Mammary epithelial cell (primary cell): ENCODE measurements at places on chromosomes 3 and 15. TPM values are rescaled to one million over a fixed set of nuclear protein-coding genes. Genes with fewer than 3 reads are reported as not detected.

GRCh38 chr3:151093905-151094304 is 8.4 kb downstream of the MED12L start:
- no peak for DNase-seq

DNA sequence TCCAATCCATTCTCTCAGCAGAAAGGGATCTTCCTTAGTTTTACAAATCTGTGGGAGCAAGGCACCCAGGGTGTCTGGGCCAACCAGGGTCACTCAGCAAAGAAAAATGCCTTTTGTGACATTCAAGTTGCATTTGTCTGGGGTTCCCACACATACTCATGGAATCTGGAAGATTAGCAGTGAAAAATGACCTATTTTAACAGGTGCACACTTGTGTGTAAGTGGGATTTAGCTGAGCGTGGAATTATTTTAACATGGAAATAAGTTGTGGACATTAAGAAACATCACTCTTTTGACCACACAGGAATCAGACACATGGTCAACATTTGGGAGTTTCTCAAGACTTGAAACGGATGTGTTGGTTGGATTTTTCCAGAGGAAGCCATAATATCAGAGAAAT is 234.9 kb downstream of the OPA1 start:
- DNase-seq = no peak

DNA sequence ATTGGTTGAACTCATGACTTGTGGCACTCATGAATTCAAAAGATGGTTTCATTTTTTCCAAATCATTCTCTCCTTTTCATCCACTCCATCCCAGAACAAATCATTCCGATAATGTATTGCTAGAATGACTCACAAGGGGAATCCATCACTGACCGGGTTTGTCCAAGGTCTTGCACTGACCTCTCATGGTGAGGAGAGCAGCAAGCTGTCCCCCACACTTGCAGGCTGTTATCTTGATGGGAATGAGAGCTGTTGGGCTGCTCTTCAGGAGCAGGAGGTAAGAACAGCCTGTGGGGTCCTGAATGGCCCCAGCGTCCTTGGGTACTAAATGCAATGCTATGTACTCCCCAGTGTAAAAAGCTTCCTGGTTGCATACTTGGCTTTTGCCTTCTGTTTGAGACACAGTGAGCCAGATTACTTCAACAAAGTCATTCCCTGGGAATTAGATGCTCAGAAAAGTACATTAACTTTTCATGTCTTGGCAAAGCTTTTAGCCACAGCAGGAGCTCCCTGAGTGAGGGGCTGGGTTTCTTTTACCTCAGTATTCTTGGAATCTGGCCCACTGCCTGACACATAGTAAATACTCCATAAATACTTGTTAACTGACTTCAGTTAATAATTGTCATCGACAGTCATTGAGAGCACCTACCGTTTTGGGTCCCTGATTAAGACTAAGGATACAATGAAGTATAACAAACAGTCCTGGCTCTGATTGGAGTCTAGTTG is 24.1 kb downstream of the CCNL1 start:
- no peak for DNase-seq

DNA sequence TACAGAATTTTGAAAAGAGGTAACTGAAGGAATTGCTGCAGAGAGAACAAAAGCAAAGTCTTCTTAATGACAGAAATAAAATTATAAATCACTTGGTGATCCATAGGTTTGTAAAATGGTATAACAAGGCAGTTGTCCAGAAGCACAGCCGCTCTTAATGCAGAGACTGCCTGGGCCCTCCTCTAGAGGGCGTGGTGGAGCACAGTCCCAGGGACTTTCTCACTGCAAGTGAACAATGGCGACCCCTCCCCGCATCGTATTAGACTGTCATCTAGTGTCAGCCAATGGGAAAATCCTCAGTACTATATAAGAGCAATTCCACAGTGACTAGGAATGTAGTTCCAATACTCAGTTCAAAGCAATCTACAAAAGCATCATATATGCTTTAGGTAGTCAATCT is 26.4 kb upstream of the ZBED2 start:
- DNase-seq = no peak

DNA sequence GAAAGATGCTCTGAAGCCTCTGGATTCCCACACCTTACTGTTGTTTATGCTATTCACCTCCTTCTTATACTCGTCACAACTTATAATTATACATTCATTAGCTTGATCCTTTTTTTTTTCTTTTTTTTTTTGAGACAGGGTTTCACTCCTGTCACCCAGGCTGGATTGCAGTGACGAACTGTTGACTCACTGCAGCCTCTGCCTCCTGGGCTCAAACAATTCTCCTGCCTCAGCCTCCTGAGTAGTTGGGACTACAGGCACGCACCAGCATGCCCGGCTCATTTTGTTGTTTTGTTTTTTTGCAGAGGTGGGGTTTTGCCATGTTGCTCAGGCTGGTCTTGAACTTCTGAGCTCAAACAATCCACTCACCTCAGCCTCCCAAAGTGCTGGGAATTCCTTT is 143.6 kb downstream of the PLCL2 start:
- no peak for DNase-seq

DNA sequence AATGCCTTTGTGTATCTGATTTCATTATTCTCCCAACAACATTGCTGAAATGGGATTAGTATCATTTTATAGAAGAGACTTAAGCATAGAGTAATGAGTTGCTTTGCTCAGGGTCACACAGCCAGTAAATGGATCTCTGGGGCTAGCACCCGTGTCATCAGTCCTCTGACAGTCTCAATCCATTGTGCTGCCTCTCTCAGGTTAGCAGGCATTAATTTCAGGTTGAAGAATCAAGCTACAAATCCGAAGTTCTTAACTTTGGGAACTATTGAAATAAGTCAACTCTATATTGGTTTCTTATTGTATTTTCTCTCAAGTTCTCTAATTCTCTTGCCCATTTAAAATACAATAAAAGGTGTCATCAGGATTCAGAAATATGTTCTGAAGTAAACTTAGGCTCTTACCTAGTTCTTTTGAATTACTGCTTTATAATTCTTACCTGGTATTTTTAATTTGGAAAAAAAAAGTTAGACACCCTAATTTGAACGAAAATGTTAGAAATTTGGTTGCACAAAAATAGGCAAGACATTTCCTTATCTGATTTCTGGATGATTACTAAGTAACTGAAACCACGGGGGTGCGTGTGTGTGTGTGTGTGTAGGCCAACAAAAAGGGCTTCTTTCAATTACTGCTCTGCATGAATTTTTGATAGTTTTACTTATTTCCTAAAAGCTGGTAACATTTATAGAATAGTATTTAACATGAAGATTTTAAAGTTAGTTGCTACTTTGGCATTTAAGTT is 189.8 kb downstream of the MBNL1 start:
- no peak for DNase-seq

- no peak for DNase-seq
Measured at GRCh38 chr3:109115451-109115850, 2.5 kb downstream of the MORC1 start.

GRCh38 chr3:156617145-156617544 is 57.2 kb upstream of the TIPARP start:
- DNase-seq = peak; percentile 54

DNA sequence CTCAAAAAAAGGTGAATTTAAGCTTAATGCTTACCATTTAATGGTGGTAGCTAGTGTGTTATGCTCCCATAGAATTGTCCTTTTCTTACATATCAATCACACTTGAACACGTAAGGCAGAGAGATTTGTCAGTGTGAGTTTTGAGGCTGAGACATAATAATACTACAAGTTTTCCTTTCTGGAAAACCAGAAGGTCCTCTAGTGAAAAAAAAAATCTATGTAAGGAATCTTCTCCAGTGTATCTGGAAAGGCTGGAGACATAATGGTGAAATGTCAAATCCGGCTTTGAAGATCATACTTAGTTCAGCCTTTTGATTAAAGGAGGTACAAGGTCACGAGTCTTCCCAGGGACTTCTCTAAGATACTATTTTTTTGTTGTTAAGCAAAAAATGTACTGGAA is 3.4 kb downstream of the TSC22D2 start:
- DNase-seq = no peak

GRCh38 chr3:20742903-20743552 is 557.0 kb upstream of the SGO1 start:
- no peak for DNase-seq

DNA sequence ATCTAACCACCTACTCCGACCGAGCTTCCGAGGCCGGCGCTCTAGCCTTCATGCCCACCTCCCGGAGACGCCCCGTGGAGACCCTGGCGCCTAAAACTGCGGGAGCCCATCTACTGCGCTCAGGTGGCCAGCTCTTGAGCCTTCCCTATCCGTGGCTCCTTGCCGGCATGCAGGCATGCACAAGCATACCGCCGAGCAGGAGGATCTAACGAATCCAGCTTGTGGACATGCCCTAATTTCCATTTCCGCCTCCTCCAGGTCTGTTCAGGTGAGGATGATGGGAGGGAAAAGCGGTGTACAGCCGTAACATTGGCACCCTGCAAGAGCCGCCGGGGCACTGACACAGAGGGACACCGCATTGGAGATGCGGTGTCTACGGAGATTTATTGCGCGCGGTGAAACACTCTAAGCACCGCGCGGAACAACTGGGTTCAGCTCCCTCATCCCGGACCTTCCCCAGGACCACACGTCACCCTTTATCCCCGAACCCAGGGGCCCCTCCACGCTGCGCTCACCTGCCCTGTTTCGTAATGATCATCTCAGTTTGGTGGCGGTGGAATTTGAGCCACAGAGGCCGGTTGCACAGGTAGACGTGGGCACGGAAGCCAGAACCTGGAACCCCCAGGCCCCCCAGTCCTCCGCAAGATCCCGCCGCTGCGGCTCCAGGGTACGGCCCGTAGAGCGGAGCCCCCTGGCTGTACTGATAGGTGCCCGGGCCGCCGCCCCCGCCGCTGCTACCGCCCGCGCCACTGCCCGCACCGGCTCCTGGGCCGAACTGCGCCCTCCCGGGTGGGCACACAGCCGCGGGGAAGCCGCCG is 1.0 kb downstream of the EOMES start:
- peak; percentile 68 for DNase-seq

- no peak for DNase-seq
Measured at GRCh38 chr3:147403511-147403910, 2.8 kb downstream of the ZIC4 start.

GRCh38 chr3:168396861-168397260 is 301.1 kb upstream of the GOLIM4 start:
- no peak for DNase-seq

DNA sequence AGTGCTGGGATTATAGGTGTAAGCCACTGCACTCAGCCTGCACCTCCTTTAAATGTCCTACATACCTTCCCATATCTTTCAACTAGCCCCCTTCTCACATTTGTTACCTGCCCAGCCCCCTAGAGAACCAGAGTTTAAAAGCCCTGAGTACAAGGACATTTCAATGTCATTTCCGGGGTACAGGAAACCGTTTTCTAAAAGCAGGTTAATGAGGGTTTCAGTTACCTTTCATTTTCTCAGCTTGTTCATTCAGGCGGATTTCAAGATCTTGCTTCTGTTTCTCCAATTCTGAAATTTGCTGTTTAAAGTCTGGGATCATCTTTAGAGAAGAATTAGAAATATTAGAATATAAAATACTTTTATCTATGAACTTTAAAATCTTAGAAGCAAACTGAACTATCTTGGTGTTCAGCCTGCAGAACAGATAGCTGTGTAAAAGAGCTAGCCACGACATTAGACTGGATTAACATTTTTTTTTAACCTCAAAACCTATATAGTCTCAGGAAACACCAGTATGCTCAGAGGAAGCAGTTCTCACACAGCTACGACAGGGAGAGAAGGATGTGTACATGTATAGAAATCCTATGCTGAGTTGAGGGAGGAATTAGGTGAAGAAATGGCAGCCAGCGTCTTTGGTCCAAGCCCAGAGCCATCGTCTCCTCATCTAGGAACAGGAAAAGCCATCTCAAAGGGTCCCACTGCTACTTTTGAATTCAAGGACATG is 29.9 kb upstream of the GNB5 start:
- DNase-seq = no peak

GRCh38 chr3:16770792-16771191 is 114.0 kb upstream of the PLCL2 start:
- DNase-seq = no peak

DNA sequence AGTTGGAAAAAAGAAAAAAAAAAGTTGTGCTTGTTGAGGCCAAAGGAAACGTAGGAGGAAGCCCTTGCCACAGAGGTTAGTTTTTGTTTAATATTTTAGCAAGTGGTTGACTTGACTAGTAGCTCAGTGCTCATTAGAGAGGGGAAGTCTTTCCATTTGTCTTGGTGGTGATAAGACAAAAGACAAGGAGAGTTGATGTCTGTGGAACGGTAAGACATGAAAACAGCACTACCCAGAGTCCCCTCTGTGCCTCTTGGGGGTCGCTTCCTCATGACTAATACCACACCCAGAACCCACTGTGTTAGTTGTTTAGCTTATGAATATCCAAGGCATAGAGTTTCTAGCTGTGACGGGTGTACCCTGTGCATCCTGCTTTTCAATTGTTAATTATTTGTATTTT is 211.4 kb downstream of the ITPR1 start:
- DNase-seq = no peak

- no peak for DNase-seq
Measured at GRCh38 chr3:123781138-123781537, 103.0 kb downstream of the MYLK start.

GRCh38 chr3:117150628-117151027 is 441.0 kb downstream of the TUSC7 start:
- DNase-seq = no peak

GRCh38 chr15:52527911-52528563 is 643 bp downstream of the MYO5A start:
- DNase-seq = peak; percentile 51

DNA sequence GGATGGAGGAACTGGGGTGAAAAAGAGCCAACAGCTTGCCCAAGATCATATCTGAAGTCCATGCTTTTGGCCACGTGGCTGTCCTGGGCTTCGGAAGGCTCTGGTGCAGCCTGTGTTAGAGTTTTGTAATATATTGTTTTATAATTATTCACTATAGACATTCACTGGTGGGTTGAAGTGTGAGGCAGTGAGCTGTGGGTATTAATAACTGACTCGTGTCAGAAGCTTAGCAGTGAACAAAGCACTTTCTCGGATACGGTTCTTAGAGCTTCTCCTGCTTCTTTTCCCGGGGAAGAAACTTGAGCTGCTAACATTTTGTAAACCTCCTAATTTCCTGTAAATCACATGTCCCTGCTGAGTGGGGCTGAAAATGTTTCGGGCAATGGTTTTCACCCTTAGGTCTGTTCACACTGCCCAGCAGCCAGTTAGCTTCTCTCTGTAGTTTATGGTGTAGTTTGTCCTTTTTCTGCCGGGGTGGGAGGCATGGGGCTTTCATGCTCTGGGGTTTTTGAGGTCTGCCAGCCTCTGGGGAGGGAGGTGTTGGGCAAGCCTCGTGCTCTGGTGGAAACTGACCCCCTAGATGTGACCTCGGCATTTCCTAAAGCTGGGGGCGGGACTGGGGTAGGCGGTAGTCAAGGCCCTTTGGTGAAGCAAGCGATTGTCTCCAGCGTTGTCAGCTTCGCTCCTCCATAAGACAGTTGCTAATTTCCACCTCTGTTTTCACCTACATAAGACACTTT is 1.7 kb downstream of the MRAS start:
- no peak for DNase-seq

GRCh38 chr3:5929027-5929426 is 741.5 kb downstream of the EDEM1 start:
- DNase-seq = no peak

Gene GOLGA8N
- total RNA-seq = 3.8 TPM

Gene ANKUB1
- total RNA-seq = 0.17 TPM

Gene FBXW12
- total RNA-seq = not detected

Gene PLS1
- 4.0 TPM for total RNA-seq

Gene CPLX3
- total RNA-seq = not detected in 2 replicates

Gene NANOGP8
- not detected in 2 replicates for total RNA-seq

Gene THSD4
- 87.7 TPM for total RNA-seq

Gene MOBP
- total RNA-seq = not detected

Gene CPNE9
- not detected for total RNA-seq

Gene ADCY5
- 0.67 TPM for total RNA-seq

Gene BCL6
- total RNA-seq = 14.0 and 14.4 TPM in 2 replicates

Gene TMCO5A
- not detected for total RNA-seq

Gene HESX1
- total RNA-seq = 0.68 and 1.1 TPM in 2 replicates
